ENCODE measurements at places on chromosomes 13 and 19.

DNA sequence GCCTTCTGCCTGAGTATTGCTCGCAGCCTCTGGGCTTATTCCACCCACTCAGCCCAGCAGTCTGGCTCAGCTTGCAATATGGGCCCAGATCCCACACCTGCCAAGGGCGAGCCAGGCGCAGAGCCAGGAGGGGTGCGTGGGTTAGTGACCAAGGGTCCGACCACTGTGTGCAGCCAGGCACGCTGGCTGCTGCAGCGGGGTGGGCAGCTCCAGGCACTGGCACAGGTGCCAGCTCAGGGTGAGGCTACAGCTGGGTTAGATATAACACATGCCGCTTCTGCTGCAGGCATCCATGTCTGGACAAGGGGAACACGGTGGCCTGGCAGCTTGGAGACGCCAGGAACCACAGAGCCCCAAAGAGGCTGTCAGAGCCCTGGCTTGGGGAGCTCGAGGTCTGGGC is 12.6 kb upstream of the URAD start:
- DNase-seq = no peak

GRCh38 chr19:45368737-45369340 is 1.5 kb downstream of the ERCC2 start:
- no peak for DNase-seq

- no peak for DNase-seq
Observed at GRCh38 chr13:112510002-112510780, 77.8 kb downstream of the TUBGCP3 start.

GRCh38 chr13:30314069-30314468 is 6.7 kb upstream of the KATNAL1 start:
- no peak for DNase-seq

DNA sequence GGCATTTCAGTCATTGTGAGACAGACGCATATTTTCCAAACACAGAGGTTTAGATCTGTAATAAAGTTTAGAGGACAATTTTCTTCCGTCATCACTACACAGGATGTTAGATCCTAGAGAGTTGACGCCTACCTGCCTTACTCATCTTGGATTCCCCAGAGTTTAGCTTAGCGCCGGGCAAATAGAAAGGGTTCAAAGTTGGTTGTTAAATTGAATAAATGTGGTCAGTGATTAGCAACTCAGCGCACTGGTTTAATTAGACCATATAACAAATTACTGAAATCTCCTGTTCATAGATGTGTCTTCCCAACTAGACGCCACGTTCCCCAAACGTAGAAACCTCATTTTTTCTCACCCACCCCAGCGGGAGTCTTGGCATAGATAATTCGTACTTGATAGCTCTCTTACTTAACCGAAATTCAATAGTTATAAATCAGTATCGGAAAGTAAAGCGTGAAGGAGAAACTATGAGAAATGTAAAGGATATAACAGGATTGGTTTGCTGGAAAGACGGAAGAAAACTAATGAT is 726 bp upstream of the UFM1 start:
- no peak for DNase-seq

GRCh38 chr13:47033216-47033615 is 136.4 kb upstream of the HTR2A start:
- no peak for DNase-seq

- DNase-seq = no peak
Observed at GRCh38 chr19:33273065-33273736, 29.1 kb downstream of the CEBPA start.
